ENCODE measurements at places on chromosomes 2 and 18.

DNA sequence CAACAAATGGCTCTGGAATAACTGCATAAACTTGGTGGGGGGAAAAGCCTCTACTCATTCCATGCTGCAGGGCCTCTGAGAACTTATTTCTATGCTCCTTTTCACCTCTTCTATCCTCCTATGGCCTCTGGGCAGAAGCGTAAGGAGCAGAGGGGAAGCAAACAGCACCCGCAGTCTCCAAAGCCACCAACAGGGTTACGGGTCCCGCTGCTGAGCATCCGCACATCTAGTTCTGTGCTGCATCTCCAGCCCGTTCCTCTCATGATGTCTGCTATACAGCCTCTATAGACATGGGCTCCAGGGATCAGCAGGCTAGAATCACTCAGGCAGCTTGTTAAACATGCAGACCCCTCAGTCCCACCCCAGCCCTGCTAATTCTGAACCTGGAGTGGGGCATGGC lies 25.9 kb downstream of the PSTPIP2 start:
- ATAC-seq, result no peak

DNA sequence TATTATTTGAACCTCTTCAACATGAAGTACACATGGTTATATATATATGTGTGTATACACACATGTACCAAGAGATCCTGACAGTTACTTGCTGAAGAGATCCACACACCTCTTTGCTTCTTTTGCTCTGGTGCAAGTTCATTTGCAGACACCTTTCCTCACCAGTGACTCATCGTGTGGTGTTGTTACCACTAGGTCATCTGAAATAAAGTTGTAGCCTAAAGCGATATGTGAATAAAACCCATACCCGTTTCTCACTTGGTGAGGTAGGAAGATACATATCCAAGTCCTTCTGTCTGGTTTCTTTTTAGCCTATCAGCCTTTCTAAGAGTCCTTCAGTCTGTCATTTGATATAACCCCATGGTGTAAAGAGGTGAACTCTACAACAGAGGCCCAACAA lies 379.4 kb upstream of the RAB12 start:
- no peak for ATAC-seq

- ATAC-seq, result no peak
These were observed 1.3 kb upstream of the ANKRD12 start for GRCh38 chr18:9135081-9135911.

- no peak for ATAC-seq
These were observed 17.5 kb upstream of the CCL20 start for GRCh38 chr2:227796045-227796711.

- ATAC-seq, result peak; percentile 66
These were observed 1.1 kb downstream of the VAMP8 start for GRCh38 chr2:85578243-85579180.

DNA sequence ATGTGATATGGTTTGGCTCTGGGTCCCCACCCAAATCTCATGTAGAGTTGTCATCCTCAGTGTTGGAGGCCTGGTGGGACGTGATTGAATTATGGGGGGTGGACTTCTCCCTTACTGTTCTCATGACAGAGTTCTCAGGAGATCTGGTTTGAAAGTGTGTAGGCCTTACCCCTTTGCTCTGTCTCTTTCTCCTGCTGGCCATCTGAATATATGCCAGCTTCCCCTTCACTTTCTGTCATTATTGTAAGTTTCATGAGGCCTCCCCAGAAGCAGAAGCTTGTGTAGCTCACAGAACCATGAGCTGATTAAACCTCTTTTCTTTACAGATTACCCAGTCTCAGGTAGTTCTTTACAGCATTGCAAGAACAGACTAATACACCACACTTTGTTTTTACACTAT lies 222.3 kb downstream of the DOK6 start:
- ATAC-seq, result no peak

DNA sequence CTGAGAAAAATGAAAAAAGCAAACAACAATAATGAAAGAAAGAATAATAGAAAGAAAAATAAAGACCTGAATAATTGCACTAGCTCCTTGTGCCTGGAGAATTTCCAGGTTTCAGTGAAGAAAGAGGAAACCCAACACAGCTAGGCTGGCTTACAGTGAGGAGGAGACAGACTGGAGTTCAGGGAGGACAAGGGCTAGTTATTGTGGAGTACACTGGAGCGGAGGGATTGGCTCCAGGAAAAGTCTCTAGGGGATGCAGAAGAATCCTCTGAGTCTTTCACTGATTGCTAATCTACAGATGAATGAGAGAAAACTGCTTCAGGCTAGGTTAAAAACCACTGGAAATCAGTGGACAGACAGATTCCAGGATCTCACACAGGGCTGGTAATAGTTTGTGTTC lies 163.6 kb upstream of the RBMS1 start:
- ATAC-seq, result no peak

GRCh38 chr2:173874003-173874893 lies 90.9 kb downstream of the SP3 start:
- ATAC-seq, result no peak

GRCh38 chr18:60987963-60988362 lies 345.3 kb upstream of the CDH20 start:
- ATAC-seq, result no peak

DNA sequence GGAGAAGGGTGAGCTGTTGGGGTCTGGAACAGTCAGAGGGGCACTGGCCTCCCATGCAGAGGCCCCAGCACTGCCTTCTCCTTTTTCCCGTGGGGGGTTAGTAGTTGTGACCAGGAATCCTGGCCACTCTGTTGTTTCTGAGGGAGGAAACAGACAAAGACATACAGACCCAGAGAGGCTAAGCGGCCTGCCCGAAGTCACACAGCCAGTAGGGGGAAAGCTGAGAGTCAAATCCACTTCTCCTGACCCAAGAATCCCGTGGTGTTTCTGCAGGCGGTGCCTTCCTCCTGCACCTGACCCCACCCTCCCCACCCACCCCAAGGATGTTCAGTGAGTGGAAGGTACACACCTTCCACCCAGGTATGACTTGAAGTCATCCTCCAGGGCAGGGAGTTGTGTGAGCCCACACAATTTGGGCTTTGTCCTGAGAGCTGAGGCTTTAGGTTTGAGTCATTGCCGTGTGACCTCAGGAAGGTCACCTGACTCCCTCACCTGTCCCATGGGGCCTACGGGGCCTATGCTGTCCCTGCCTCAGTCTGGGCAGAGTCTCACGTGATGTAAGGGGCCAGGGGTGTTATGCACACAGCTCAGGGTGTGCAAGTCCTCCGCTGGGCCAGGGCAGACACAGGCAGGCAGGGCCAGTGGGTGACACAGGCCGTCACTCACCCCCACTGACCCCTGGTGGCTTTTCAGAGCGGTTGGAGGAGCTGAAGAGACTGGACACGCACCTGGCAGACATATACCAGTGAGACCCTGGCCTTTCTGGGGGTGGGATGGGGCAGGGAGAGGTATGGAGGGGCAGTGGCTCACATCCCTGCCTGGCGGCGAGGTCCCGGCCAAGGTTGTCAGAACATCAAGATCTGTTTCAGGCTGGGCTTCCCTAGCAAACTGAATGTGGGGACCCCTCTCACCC lies 5.0 kb downstream of the NT5DC4 start:
- no peak for ATAC-seq

DNA sequence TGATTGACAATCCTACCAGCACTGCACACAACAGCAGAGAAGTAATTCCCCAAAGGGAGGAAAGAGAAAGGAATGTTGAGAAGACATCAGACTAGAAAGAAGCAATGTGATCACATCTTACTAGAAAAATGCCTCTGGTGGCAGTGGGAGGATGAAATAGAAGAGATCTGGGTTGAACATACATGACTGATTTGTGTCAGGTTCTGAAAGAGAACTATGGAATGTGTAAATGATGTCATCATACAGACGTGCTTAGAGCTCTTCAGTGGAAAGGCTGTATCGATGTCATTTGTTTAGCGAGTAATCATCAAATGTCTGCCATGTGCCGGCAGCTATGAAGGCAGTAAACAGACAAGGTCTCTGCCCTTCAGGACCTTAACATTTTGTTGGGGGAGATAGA lies 24.9 kb downstream of the GORASP2 start:
- ATAC-seq, result no peak

DNA sequence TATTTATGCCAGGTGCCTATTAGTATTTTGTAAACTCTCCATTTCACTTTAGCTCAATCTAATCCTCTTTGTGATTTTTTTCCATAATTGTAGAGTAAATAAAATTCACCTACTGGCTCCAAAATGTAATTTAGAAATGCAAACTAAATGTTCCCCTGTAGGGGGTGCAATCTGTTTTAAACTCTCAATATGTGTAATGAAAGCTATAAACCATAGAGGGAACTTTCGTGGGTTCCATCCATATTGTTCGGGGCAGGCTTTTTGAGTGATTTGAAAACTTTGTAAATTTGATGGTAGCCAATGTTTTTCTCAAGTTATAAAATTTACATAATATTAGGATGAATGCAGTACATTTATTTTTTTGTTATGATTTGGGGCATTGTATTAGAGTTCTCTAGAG lies 49.4 kb downstream of the TSPYL6 start:
- no peak for ATAC-seq
